ENCODE measurements at places on chromosomes 2 and 18.

DNA sequence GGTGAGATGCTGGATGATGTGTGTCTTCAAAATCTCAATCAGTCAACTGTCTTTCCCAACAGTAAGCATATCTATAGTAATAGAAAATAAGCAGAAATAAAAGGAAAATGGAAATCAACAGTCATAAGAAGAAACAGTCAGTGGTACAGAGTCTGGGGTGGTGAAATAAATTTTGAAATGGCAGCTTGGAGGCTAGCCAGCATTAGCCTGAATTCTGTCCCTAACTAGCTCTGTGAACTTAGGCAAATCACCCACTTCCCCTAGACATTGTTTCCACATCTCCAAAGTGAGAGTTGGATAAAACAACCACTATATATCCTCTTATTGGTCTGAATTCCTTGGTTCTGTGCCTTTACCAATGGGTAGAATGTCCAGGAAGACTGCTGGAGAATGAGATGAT lies 189.7 kb upstream of the REV1 start:
- DNase-seq = no peak

GRCh38 chr2:3738454-3738853 lies 35.1 kb downstream of the DCDC2C start:
- DNase-seq = no peak

- DNase-seq = no peak
Measured at GRCh38 chr2:118310681-118311429, 222.6 kb downstream of the INSIG2 start.

GRCh38 chr18:68725346-68725745 lies 10.4 kb upstream of the TMX3 start:
- no peak for DNase-seq

DNA sequence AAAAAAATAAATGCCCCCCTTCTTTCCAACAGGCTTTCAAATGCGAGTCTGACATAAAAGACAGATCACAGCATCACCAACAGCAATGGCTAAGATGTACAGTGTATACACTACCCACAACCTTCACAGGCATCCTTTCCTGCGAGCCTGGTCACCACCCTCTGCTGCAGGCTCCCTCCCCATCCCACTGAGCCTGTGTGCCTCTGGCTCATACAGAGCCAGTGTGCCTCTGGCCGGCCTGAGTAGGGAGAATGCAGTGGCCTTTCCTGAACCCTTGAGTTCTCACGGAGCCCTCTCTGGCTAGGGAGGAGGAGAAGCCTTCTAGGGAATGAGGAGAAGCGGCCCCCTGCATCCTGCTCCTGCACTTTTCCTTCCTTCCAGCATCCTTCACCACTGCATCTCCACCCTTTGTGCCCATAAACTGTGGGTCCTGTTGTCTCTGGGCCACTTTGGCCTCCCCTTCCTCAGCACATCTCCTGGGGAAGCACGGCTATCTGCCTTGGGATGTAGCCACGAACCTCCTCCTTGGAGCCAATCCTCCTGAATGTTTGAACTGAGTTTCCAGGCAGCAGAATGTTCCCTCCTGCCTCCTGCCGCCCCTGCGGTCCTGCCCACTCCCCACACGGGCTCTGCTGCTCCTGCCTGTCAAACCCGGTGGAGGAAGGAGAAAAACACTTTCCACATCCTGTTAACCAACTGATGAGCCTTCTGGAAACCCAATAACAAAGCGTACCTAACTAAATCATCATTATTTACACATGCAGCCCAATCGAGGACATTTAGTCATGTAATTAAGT lies 22.5 kb downstream of the GYPC start:
- DNase-seq = no peak

All from CD8-positive, alpha-beta T cell (primary cell).